ENCODE measurements at places on chromosomes 12 and 14. TPM values are rescaled to one million over a fixed set of nuclear protein-coding genes. Genes with fewer than 3 reads are reported as not detected.

Gene OTUB2
- 3.0 TPM for total RNA-seq

- H3K4me1 ChIP-seq: no peaks in the 10 kb centered on the region
- no peak overlapping the region for H3K27ac ChIP-seq
- peaks cover 4% of the 10 kb centered on the region for H3K27me3 ChIP-seq
- no peaks in the 10 kb centered on the region for H3K36me3 ChIP-seq
Measured at GRCh38 chr14:94227029-94227428, 52.9 kb downstream of the PPP4R4 start.

GRCh38 chr14:47365233-47365632 is 310.2 kb downstream of the MDGA2 start:
- no peaks in the 10 kb centered on the region for H3K27me3 ChIP-seq
- DNase-seq: no peak
- no peaks in the 10 kb centered on the region for H3K4me1 ChIP-seq

DNA sequence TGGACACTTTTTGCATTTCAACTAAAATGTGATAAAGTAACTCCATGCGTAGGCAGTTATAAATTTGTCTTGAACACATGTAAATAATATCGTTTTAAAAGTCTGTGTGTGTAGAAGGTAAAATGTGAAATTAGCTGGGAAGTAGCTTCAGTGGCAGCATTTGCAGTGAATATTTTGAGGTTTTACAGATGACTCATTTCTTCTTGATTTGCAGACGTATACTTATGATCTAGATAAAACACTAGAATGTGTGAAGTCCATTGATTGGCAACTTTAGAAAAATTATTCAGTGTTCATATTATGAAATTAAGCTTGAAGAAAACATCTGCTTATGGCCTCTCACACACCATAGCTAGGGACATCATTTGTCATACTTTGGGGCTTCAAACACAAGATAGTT is 788.6 kb upstream of the NOVA1 start:
- H3K27me3 ChIP-seq: no peaks in the 10 kb centered on the region
- no peak overlapping the region for H3K27ac ChIP-seq
- H3K4me3 ChIP-seq: no peak overlapping the region
- no peaks in the 10 kb centered on the region for H3K4me1 ChIP-seq
- H3K36me3 ChIP-seq: no peaks in the 10 kb centered on the region

DNA sequence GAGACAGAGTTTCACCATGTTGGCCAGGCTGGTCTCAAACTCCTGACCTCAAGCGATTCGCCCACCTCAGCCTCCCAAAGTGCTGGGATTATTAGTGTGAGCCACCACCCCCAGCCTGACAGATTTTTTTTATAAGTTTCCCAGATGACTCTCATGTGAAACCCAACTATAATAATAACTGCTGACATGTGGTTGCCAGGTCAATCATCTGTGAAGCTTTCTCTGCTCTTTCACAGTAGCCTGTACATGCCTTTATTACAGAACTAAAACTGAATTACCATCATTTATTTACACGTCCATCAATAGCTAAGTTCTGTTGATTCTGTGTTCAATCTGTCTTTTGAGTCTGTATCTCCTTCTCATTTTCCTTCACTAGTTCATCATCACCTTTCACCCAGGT is 218.5 kb downstream of the RPS29 start:
- DNase-seq: no peak
- no peaks in the 10 kb centered on the region for H3K36me3 ChIP-seq
- H3K27ac ChIP-seq: no peak overlapping the region

DNA sequence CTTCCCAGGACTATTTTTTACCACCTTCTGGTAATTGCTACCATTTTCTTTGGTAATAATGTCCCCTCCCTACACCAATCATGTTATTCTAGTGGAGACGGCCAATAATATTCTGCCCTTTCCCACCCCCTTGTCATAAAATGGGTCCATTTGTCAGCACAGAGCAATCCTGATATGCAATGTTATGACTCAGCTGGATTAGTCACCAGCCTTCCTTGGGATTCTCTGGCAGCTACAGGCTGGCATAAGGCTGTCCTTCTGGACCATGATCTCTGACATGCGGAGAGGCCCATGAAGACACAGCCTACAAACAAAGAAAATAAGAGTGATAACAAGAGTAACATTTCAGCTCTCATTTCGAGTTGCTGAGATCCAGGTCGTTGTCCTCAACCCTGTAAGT is 222.0 kb upstream of the CPNE8 start:
- H3K36me3 ChIP-seq: no peaks in the 10 kb centered on the region
- no peak for DNase-seq
- H3K4me1 ChIP-seq: peaks cover 7% of the 10 kb centered on the region
- no peak overlapping the region for H3K27ac ChIP-seq
- H3K4me3 ChIP-seq: no peak overlapping the region
